Hematopoietic multipotent progenitor cell treated with erythropoietin and hydrocortisone succinate and interleukin-3 and kit ligand, for 6 days (in vitro differentiated cells): ENCODE measurements at places on chromosomes 7 and 10.
A peak's percentile ranks its signal among the peaks of the same experiment; 100 is the strongest.

DNA sequence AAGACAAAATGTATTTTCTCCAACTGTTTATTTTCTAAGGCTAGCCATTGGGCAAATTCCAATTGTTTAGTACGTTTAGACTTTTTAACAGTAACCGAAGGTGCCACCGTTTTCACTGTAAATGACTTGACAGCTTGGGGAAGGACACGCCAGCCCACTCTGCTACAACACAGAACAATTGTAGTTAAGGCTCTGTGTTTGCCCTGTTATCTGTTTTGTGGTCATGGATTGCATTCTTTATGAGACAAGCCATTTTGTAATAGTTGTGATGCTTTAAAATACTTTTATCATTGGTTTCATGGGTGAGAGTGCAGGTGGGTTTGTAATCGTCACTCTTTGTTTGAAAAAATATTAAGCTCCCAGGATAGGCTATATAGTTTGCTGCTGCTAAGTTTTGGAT lies 6.6 kb upstream of the PITRM1 start:
- DNase-seq, result peak; percentile 21

GRCh38 chr7:73363225-73364005 lies 35.5 kb downstream of the FKBP6 start:
- DNase-seq, result no peak

DNA sequence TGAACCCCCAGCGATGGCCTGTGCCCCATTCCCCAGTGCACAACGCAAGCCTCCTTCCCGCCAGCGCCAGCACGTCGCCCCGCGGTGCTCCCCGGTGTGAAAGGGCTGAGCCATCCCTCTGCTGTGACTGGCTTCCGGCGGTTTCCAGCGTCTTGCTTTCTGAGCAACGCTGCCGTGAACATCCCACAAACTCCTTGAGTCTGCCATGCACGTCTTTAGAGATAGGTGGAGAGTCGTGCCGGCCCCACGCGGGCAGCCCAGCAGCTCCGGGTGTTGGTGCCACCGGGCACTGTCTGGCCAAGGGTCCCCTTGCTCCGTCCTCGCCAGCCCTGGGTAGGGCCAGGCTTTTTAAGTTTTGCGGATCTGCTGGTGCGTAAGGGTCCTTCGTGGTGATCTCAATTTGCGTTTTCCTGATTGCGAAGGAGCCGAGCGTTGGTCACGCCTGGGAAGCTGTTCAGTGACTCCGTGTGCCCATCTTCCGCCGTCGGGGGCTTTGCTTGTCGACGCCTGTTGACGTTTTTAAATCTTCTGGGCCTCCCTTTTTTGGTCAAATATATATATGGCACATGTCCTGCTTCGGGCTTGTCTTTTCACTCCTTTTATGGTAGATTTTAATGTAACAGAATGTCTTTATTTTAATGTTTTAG lies 70.6 kb downstream of the FOXL3 start:
- no peak for DNase-seq

GRCh38 chr10:86269332-86269731 lies 97.3 kb downstream of the GRID1 start:
- DNase-seq, result no peak

DNA sequence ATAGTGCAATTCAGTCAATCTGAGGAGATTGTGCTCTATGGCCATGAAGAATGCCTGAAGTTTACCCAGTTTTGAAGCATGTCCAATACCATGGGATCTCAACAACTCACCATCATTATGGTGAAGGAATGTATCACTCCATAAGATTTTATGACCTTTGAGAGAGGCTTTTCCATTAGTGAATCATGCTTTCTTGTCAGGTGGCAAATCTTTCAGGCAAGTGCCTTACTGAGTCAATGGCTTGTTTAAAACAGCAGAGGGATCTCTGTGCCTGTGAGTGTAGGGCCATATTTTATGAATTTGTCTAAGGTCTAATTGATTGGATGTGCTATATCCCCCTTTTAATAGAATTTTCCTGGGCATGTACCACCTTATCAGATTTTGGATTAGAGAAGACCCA lies 131.5 kb downstream of the CCDC7 start:
- DNase-seq, result no peak

- DNase-seq, result no peak
These were observed 42.0 kb upstream of the ADGRA1 start for GRCh38 chr10:133045556-133046389.

DNA sequence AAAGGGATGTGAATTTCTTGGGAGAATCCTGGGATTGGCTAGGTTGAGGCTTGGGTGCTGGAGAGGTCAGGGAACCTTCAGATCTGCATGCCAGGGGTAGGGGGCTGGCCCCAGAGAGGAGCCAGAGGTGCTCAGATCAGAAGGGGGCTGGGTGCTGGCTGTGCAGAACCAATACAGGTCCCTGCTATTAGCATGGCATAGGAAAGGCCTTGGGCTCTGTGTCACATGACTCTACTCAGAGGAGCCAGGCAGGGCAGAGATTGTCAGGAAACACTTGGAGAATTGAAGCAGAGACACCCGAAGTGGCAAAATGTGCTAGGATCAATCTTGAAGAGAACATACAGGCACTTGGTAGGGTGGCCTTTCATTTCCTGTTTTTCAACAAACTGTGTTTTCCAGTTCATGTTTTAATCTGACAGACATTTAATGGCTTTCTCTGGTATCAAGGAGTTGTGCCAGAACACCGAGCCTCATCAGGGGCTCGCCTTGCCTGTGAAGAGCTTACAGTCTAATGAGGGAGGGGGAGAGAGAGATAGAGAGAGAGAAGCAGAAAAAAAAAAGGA lies 498.9 kb downstream of the RPS24 start:
- no peak for DNase-seq

GRCh38 chr10:11110539-11110938 lies 92.9 kb downstream of the CELF2 start:
- DNase-seq, result no peak

DNA sequence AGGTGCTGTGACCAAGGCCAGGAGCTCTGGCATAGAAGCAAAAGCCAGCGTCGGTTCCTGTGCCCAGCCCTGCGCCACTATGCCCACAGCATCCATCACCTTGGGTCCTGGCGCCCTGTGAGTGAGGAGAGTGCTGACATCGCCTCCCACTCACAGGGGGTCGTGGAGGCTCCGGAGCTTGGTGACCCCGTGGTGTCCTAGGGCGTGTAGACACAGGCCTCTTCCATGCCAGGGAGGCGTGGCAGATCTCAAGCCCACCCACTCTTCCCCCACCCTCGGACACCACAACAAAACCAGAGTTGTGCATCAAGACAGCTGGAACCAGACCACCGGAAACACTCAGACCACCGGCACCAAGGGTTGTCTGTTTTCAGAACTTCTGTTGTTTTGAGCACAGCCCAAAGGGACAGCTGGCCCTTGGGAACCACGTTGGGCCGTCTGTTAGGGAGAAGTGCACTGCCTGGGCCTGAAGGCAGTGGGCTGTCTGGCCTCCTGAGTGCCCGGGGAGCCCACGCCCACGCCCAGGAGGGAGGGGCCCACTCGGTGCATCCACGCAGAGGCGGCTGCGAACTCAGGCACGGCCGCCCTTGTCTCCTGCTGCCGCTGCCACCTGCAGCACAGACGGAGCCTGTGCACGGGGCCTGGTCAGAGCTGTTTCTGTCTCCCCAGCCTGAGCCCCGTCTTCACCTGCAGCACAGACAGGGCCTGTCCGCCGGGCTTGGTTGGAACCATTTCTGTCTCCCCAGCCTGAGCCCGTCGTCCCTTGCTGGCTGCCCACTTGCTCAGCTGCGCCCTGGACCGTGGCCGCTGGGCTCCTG lies 106.3 kb downstream of the INPP5A start:
- DNase-seq, result no peak

GRCh38 chr7:23662124-23662983 lies 17.6 kb upstream of the FAM221A start:
- DNase-seq, result no peak

- DNase-seq, result no peak
These were observed 50.6 kb upstream of the GJD4 start for GRCh38 chr10:35554461-35555056.

- no peak for DNase-seq
These were observed 249.7 kb downstream of the PAXIP1 start for GRCh38 chr7:154753226-154753625.

DNA sequence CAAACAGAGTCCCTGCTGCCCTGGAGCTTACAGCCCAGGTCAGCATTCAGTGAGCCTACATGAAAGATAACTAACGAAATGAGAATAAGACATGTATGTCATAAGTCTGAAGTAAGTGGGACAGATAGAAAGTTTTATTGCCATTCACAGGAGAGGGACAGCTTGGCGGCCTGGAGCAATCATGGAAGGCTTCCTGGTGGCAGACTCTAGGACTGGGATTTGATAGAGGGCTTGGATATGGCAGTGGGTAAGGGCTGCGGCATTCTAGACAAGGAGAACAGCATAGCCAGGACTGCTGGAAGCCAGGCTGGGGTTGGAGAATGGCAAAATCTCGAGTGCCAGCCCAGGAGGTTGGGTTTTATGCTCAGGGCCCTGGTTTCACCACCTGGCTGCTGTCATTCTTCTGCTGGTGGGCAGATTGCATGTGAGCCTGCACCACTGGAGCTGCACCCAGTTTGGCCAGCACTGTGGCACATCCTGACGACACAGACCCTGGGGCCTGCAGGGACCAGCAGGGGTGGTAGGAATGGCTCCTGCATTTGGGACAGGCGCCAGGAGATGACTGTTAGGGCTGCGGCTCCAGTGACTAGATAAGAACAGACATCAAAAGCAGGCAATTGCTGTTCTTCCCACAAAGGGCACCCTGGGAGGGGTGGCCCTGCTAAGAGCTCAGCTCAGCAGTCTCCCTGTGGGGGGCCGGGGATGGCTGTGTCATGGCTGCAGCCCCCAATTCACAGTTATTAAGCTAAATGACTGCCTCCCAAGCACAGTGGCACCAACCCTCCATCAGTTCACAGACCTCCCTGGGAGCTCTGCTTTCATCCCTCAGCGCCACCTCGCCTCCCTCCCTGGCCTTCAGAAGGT lies 161.1 kb downstream of the RPS24 start:
- DNase-seq, result peak; percentile 86

DNA sequence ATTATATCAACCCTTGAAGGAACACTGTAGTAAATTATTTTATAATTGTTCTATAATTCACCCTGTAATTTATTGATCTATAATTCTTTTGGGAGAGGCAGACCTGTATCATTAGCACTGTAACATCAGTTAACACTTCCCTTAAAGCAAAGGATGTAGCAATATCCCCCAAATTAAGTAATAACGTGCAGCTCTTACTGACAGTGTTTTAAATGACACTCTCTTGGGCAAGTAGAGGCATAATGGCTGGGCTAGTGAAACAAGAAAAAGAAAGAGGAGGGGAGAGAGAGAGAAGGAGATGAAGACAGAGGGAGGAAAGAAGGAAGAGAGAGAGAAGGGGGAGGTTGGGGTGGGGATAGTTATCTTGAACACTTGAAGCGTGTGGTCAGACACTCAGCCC lies 161.0 kb upstream of the RNF32 start:
- DNase-seq, result peak; percentile 23

DNA sequence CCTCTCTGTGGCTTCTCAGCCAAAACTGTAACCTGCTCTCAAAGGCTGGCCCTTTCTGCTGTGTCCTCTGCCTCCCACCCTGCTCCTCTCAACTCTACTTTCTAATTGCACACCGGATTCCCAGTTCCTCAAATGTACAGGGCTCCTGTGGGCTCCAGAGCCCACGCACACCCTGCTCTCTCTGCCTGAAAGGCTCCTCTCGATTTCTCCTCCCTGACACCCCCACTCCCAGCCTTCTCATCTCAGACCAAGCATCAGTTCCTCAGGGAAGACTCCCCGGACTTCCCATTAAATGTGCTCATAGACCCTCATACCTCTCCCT lies 111.7 kb upstream of the STEAP1B start:
- DNase-seq, result no peak

- peak; percentile 51 for DNase-seq
These were observed 426 bp downstream of the SYPL1 start for GRCh38 chr7:106111655-106112117.

DNA sequence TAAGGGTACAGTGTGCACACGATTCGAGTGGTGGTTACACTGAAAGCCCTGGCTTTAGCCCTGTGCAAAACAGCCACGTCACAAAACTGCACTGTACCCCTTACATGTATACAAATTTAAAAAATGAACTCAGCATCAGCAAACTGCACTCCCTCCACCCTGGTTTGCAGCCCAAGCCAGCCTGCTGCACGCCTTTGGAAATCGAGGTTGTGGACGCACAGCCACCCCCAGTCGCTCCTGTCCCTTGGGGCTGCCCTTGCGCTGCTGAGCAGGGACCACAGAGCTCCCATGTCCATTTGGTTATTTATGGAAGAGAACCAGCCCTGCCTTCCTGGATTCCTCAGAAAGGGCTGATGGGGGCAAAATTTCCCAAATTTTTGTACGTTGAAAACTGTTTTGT lies 98.8 kb downstream of the INPP5A start:
- no peak for DNase-seq

DNA sequence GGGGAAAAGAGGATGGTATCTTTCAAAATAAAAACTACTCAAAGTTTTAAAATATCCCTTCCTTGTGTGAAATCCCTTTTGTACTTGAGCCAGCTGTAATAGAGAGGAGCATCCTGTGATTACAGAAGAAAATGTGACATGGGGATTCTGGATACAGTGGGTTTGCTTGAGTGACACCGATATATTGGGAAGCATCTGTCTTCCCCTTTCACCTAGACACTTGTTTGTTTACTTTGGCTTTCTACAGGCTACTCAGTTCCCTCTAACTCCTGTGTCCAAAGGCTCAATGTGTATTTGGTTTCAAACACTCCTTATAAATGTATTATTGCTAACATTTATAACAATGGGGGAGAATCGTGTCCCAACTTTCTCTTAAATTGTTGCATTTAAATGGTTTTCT lies 24.4 kb downstream of the CPED1 start:
- no peak for DNase-seq

- DNase-seq, result peak; percentile 45
These were observed 65.7 kb upstream of the ASAH2 start for GRCh38 chr10:50316695-50317648.
